Progenitor cell of endocrine pancreas (in vitro differentiated cells): ENCODE measurements at places on chromosomes 4 and X.

- DNase-seq: no peak
Observed at GRCh38 chr4:180680305-180680704, 1562.9 kb upstream of the TENM3 start.

GRCh38 chr4:111631215-111631999, 513.8 kb upstream of the FAM241A start:
- DNase-seq: no peak

DNA sequence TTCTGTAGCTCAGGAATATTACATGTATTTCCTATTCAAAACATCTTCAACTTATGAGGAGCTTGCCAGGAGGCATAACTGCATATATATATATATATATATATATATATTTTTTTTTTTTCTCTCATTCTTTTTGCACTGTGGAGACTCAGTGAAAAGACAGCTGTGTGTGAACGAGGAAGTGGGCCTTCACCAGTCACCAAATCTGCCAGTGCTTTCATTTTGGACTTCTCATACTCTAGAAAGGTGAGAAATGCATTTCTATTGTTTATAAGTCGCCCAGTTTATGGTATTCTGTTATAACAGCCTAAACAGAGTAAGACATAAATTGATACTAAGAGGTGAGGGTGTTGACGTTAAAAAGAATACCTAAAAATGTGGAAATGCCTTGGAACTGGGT, 710.6 kb downstream of the TRAM1L1 start:
- DNase-seq: no peak

DNA sequence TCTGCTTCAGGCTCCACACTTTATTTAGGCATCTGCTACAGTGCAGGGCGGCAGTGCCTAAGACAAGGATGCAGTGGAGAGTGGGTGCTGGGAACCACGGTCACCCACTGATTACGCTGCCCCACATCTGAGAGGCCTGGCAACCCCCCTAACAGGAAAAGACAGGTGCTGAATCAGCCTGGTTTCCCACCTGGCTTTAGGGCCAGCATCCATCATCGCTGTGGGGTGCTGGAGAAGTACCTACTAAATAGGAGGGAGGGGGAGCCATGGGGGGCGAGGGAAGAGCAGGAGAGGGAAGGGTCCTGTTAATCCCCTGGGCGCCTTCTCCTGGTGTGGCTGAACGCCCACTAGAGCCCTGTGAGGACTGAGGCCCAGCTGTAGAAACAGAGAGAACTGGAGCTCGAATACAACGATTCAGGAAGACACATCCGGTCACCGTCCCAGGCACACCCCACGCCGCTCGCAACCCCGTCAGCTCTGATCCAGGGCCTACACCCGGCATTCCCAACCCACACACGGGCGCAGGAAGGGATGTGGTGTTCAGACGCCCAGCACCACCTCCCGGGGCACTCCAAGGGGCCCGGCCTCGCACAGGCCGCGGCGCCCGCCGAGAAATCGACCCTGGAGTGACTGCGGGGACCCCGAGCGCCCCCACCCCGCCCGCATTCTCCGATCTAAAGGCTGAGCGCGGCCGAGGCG, 554 bp downstream of the DCTD start:
- DNase-seq: no peak
